Heart left ventricle (tissue), 16 donors: ENCODE measurements at places on chromosomes 11 and 22. TPM values are rescaled to one million over a fixed set of nuclear protein-coding genes. Genes with fewer than 3 reads are reported as not detected.

KRTAP5-9 gene
- polyA plus RNA-seq: not detected

KBTBD4 gene
- 12.8 TPM for polyA plus RNA-seq

GRCh38 chr11:64918017-64918416 is 1.0 kb upstream of the ATG2A start:
- no peak for DNase-seq

- no peak for DNase-seq
These were observed 2.5 kb upstream of the RAPSN start for GRCh38 chr11:47451436-47451835.

SOX6 gene
- 1.5 TPM for polyA plus RNA-seq

DNA sequence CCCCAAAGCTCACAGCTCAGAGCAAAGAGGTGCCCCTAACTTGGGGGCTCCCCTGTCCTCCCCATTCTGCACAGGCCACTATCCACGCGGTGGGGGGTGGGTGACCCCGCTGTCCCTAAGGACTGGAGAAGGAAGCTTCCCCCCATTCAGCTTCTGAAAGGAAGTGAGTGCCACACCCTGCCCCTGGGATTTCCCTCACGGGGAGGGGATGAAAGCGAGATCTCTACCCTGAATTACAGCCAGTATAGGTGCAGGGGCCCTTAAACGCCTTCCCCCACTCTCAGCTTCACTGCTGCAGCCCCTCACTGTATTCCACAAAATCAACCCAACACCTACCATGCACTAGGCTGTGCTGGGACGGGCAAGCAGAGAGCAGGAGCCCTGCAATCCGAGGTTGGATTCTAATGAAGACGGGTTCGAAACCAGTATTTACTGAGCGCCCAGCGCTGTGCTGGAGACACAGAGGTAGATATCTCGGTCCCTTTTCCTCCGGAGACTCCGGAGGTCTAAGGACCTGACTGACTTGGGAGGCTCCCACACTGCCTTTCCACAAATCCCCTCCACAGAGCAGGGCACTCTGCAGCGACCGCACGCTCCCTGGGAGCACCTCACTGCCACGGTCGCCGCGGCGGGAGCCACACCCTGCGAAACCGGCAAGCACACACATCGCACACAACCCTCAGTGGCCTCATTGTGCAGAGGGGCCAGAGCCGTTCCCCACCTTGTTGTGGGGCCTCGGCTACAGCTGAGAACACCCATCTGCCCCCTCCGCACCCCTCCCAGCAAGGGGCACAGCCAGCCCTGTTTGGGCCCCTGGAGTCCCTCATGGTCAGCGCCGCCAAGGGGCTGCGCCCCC is 1.8 kb downstream of the AHNAK start:
- DNase-seq: peak; percentile 60

SPTBN2 gene
- polyA plus RNA-seq: 0.62 TPM

DNA sequence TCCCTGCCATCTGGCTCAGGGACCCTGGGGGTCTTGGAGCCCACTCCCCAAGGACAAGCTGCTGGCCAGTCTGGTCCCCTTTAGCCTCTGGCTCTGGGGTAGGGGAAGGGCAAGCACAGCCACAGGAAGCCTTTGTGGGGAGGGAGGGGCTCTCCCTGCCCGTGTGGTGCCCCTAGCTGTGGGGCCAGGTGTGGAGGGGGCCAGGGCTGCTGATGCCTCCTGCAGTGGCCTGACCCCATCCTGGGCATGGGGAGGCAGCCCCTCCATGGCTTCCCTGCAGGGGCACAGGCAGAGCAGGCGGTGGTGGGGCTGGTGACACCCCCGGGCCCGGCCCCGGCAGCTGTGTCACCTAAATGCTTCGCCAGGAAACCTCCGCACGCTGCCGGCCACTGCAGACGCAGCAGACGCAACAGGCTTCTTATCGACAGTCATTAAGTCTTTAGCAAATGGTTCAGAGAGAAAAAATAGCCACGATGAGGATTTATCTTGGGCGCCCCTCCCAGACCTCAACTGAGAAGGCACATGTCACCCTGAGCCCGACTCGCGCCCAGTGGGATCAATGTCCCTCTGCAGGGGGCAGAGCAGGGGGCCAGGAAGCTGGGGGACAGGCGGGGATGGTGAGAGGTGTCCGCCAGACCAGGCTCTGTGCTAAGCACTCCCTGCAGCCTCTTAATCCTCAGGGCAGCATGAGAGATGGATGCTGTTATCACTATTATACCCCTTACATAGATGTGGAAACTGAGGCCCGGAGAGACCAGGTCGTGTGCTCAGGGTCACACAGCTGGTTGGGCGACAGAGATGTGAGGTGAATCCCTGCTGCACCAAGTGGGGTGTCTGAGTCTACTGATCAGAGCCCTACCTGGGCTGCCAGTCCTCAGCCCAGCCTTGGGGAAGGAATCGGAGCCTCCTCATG is 33.9 kb downstream of the FLRT1 start:
- DNase-seq: no peak

RIMBP3B gene
- 0.06 TPM for polyA plus RNA-seq

RAB30 gene
- polyA plus RNA-seq: 4.4 TPM

GRCh38 chr11:43905813-43906241 is 25.2 kb downstream of the ALKBH3 start:
- no peak for DNase-seq

DNA sequence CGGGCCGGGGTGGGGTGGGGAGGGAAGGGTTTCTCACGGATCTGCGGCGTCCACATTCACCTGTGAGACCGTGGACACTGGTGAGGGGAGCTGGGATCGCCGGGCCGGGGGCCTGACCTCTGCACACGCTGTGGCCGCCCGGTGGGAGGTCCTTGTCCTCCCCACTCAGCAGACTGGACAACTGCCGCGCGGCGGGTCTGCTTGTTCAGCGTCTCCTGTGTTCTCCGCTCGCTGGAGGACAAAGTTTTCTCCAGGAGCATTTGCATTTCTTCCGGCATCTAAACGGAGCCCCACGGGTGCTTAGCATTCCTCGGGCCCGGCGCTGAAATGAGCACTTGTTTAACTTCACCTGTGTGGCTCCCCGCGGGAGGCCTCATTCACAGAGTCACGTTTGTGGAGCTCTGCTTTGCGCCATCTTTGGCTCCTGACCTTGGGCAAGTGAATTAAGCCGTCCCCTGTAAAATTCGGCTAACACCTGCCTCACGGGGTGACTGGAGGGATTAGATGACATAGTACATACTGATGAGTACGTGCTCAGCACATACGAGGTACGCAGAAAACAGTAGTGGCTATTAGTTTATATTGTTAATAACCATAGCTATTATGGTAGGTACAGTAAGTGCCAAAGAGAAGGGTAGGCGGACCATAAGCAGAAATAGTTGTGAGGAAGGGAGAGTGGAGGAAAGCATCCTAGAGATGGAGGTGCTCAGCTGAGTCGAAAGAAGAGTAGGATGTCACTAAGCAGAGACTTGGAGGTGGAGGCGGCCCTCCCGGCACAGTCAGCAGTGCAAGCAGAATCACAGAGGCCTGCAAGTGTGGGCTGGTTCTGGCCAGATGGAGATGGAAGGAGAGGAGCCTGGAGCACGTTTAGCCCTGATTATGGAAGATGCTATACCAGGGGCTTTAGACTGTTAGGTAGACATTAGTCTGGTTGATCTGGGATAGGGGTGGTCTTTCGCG is 885 bp downstream of the TRMU start:
- no peak for DNase-seq

- DNase-seq: no peak
These were observed 95.4 kb upstream of the GALNT18 start for GRCh38 chr11:11717064-11717725.

- no peak for DNase-seq
These were observed 337 bp downstream of the RPLP2 start for GRCh38 chr11:810040-810567.

DNA sequence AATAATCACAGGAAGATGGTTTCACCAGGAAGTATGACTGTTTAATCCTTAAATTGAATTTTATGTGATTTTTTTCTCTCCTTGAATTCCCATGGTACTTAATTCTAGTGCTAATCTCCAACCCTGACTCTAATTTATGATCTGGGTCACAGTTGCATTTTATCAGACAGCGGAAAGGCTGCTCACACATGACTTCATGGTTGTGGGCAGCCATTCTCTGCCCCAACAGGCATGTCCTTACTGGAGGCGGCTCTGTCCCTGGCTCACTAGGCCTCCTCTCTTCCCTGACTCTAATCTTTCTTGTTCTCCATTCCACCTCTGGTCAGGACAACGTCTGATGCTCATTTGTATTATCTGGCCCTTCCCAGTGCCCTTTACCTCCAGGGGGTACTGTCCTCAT is 184.4 kb downstream of the CHST1 start:
- DNase-seq: no peak

THYN1 gene
- polyA plus RNA-seq: 59.4 TPM

INS gene
- polyA plus RNA-seq: 1.8 TPM

- DNase-seq: no peak
These were observed 5.8 kb downstream of the USP35 start for GRCh38 chr11:78194490-78194889.

A4GALT gene
- 230 TPM for polyA plus RNA-seq

MMP27 gene
- not detected for polyA plus RNA-seq

- DNase-seq: no peak
These were observed 56.3 kb downstream of the DGCR2 start for GRCh38 chr22:19065929-19066328.

- no peak for DNase-seq
These were observed 9.1 kb downstream of the FLRT1 start for GRCh38 chr11:64044730-64045393.

GRCh38 chr22:32800994-32801536 is 440 bp upstream of the TIMP3 start:
- no peak for DNase-seq

CHRM1 gene
- polyA plus RNA-seq: not detected

DNA sequence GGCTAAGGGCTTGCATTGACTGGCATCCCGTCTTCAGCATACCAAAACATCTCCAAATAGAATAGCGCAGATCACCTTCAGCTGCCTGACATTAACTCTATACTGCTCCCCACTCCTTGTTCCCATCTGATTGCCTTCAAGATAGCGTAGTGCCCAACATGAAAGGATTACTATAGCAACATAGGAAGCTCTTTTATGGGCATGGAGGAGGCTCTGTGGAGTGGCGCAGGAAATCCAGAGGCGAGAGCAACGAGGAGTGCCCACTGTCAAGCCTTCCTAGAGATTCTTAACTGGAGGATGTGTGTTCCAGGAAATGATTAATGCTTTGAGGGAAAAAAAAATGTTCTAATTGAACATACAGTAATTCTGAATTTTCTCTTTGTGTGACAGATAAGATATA is 213.3 kb downstream of the CADM1 start:
- DNase-seq: no peak

CALCB gene
- polyA plus RNA-seq: 0.36 TPM

SEC14L6 gene
- polyA plus RNA-seq: 0.03 TPM

DNA sequence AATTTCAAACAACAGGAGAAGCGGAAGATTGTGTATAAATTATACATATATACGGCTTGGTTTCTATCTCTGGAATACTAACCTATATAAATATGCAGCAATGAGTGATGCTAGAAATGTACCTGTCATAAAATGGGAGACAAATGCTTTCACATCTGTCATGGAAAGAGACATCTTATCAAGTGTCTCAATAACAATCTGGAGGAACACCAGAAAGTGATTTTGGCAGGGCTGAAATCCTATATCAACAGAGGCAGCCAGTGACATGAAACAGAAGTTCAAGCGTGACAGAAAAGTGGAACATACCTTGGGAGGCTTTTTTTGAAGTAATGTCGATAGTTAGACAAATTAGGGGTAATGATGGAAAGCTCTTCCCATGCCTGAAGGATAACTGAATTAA is 834.6 kb downstream of the JRKL start:
- DNase-seq: no peak

DNA sequence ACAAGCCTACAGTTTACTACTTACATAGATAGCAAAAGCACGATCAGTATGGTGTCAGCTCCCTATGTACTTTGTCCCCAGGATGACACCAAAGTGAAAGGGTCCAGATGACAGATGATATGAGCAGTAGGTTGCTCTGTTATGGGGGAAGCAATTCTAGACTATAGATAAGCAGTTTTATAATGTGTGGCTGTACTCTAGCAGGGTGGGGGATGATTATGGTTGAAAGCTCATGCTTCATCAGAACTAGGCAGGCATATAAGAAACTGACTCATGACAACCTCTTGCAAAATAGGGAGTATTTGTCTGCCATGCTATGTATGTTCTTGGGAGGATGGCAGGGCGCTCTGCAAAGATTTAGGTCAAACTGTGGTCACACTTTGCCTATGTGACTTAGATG is 158.2 kb upstream of the ZBED5 start:
- DNase-seq: no peak

DNA sequence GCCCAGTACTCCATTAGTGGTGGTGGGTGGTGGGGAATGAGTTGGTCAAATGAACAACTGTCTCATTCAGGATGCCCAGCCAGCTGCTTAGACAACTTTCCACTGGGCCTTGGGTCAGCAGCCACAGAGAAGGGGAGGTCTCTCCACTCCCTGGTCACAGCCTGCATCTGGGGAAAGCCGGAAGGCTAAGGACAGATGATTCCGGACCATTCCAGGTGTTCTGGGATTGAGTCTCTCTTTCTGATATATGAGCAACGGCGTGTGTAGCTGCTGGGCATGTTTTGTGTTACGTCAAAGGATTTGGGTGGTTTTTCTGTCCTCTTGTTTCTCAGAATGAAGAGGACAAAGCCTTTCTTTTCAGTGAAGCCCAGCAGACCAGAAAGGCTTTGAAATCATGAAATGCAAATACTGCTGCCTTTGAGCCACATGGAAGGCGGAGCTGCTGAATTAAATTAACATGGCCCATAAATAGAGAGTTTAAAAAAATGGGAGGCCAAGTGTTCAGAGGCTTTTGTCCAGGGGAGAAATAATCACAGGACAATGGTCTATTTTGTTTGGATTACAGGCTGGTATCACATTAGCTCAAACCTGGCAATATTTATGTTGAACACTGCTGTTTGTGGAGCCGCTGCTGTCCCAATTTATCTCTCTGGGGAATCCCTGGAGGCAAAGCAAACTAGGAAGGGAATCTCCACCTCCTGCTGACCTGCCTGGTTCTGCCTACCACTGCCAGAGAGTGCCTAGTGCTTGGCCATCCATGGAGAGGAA is 234.4 kb upstream of the E2F8 start:
- no peak for DNase-seq

DNA sequence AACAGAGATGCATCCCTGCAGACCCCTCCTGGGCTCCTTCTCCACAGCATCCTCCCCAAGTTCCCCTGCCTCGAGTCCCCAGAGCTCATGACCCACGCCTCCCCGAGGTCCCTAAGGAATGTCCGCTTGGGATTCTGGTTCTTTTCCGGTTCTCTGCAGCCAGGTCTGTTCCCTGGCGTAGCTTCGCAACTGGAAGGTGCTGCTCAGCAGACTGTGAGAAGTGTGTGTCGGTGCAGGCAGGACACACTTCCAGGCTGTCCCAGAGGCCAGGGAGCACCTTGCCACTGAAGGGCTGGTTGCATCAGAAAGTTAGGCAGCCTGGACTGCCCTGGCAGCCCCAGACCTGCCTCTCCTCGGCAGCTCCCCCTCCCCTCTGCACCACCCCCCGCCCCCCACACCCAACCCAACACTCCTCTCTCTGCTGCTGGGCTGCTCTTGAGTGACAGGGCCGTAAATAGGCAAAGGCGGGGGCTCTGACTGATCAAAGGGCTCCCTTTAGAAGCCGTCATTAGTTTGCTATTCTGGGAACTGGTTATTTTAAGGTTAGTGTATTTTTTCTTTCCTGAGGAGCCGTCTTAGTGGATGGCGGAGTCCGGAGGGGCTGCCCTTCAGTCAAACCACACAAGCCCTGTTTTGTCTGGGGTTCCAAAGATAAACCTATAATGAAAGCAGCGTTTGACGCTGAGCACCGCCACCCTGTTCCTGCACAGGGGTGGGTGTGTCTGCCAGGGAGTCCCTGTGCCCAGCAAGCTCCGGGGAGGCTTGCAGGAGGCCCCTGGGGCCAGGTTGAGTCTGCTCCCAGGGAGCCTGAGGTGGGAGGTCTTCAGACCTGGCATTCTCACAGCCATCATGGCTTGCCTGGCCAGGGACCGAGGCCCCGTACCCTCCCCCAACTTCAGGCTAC is 88.6 kb upstream of the KCNQ1OT1 start:
- peak; percentile 33 for DNase-seq

POU2AF2 gene
- not detected for polyA plus RNA-seq

NEU3 gene
- 6.0 TPM for polyA plus RNA-seq
